ENCODE measurements at places on chromosomes 1 and 21. TPM values are rescaled to one million over a fixed set of nuclear protein-coding genes. Genes with fewer than 3 reads are reported as not detected.

Gene NRIP1
- polyA plus RNA-seq: 21.7 TPM

Gene PHC2
- polyA plus RNA-seq: 7.9 TPM

Gene PHTF1
- 16.7 TPM for polyA plus RNA-seq

Gene KRTAP21-2
- polyA plus RNA-seq: not detected

Gene FAM72C
- not detected for polyA plus RNA-seq

Gene RGS8
- polyA plus RNA-seq: not detected

Gene MTARC2
- 11.4 TPM for polyA plus RNA-seq
